ENCODE measurements at places on chromosomes 12 and 14.

- no peak for DNase-seq
These were observed 16.5 kb downstream of the SCNN1A start for GRCh38 chr12:6358881-6359280.

DNA sequence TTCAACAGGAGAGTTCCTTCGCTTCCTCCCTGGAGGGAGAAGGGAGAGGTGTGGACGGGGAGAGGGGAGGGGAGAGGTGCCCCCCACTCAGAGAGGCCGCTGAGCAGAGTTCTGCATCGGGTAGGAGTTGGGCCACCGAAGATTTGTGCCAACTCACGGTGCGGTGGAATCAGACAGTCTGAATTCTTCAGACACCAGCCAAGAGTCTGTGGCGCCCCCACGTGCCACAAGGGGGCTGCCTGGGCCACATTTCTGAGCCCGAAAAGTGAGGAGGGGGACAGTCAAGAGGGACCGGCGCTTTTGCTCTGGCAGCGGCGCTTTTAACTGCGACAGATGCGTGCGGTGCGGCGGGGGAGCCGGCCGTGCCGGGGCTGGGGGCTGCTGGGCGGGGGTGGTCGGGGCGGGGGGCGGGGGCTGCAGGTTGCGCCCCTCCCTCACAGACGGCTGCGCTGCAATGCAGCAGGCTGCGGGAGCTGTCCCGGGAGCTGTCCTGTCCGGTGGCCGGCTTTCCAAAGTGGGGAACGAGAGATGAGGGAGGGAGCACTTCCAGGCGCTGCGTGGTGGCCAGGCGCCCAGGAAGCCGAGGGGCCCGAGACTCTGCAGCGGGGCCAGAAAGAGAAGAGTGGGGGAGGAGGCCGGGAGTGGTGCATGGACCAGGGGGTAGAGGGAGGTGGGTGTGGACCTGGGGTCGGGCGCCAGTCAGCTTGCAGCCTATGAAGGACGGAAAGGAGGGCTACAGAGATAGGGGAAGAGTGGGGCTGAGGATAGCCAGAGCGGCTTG, 975 bp upstream of the RTL1 start:
- no peak for DNase-seq

DNA sequence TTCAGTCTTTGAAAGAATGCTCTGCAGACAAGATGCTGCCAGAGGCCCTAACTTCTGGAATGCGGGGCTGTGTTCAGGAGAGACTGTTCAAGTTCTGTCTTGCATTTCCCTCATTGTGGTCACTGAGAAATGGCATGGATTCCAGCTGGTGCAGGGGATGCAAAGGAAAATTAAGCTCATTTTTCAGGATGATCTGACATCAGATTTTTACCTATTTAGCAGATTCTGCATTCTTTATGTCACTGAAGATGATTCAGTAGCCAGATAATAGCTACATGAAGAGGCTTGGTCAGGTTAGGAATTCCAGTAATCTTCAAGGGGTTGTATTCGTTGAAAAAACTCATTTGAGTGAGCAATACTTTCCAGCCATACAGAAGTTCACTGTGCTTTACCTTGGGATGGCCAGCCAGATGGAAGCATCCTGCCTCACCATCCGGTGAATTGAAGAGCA, 16.1 kb upstream of the MFAP5 start:
- DNase-seq, result no peak

- no peak for DNase-seq
These were observed 15.5 kb downstream of the SLC25A29 start for GRCh38 chr14:100290607-100291304.

DNA sequence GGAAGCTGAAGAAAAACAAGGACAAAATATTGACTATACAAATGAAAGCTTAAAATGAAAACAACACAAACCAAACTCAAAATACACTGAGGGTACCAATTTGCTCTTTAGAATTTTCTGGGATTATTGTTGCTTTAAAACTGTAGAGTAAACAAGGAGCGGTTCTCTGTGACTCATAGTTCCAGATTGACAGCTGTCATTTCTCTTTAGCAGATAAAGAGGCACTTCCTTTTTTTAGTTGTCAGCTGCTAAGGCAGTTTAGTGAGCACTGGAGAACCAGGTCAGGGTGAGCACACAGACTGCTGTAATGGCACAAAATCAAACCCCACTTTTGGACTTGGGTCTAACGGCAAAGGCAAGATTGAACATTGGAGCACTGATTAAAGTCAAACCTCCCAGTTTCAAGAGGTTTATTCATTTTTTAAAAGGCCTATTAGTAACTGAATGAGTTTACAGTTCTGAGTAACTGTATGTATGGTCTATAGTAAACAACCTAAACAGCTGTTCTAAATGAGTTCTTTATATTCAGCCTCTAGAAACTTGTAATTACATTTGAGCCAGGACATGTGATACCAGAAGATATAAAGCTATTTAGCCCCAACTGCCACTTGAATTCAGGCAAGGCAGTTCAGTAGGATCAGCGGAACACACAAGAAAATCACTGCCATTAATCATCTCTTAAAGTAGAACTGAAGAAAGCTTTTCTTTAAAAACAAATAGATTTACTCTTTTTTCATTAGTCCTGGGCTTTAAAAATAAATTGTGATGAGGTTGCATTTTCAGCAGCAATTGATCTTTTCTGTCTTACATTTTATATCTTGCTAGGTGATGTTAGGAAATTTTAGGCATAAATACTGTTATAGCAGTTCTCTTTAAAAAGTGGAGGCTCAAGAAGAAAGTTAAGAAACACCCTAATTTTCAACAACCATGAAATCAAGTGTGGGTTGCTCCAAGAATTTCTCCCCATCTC, 71.7 kb upstream of the PRICKLE1 start:
- no peak for DNase-seq

DNA sequence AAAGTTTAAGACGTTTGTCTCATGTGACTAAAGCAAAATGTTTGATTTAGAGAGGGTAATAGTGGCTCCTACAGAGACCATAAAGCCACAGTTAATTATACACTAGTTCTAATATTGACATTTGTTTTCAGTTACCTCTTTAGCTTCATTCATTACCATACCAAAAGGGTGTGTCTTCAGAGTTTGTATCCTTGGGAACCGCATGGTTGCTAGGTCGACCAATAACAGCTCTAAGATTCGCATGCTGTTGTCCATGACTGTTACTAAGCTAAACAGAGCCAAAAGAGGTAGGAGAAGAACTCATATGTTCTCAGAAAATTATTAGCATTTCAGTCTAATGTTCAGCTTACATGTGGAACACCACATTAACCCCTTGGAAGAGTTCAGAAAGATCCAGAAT, 36.2 kb upstream of the ETNK1 start:
- DNase-seq, result no peak

- peak; percentile 26 for DNase-seq
These were observed 12.9 kb upstream of the MCRS1 start for GRCh38 chr12:49580572-49581535.

DNA sequence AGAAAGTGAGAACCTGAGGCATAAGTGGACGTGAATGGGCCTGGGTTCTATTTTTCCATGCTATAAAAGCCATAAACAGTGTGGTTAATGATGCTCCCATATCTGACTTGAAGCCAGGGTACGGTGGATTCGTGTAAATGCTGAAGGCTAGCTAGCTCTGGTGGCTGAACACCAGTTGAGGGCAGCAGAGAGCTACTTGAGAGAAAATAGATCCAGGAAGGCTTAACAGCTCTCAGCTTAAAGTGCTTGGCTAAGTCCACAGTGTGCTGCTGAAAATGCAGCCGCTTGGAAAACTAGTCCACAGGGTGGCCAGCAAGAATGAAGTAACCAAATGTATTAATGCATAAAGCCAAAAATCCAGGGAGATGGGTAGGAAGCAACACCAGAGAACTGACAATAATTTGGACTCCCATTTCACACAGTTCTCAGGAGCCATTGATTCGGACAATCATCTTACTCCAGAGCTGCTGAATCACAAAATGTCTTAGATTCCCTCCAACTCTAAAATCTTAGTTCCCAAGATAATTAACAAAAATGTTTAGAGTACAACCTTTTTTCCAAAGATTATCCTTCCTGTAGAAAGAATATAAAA, 15.0 kb upstream of the FOXG1 start:
- DNase-seq, result no peak

DNA sequence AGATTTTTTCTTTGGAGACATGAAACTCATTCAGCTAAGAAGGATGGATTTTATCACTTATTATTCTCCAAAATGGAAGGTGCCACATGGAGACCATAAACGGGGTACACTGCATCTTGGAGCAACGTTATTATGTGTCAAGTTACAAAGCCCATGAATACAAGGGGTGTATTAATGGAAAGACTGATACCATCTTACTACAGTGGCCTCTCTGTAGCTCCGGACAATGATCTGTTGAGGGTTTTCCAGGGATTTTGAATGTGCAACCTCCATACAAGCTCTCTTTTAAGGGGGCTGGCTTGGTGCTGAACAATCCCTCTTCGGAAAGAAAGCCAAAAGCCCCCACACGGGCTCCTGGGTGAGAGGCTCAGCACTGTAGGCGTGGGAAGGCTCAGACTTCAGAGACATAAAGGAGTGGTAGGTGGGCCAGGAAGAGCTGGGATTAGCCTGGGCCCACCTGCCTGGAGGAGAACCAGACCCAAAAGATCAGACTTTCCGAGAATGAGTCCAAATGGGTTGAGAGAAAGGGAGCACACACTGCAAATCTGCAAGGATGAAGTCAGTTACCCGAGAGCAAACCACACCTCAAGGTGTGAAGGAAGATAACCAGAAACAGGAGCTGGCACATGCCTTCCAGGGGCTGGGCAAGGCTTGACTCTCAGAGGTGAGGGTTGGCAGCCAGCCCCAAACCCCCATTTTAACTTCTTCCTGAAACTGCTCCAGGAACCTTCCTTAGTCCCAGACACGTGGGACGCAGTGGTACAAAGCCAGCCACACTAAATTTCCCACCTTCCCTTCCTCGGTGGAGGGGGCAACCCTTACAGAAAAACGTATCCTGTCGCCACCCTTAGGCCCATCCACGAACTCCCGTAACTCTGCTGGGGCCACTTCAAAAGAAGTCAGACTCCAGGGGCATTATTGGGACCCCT, 1.5 kb downstream of the VPS37B start:
- DNase-seq, result no peak

- DNase-seq, result peak; percentile 22
These were observed 137.5 kb upstream of the KRAS start for GRCh38 chr12:25388183-25388582.

GRCh38 chr12:54220092-54220557, 31.3 kb upstream of the SMUG1 start:
- peak; percentile 46 for DNase-seq

DNA sequence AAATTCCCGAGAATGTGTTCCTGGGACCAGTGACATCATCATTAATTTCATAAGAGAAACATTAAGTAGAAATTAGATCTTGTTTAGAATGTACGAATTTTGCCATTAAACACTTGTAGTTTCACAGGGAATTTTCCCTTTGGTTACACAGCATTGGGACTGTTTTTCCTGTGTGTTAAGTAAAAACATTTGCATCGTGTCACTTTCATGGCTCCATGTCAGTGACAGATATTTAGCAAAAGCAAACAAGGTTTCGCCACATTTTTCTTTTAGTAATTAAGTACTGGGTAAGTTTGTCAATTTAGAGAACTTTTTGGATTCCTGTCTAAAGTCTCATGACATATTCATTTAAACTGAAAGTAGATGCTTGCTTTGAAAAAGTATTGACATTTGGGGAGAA, 45.5 kb upstream of the OVCH1 start:
- no peak for DNase-seq

- no peak for DNase-seq
These were observed 8.4 kb downstream of the CEP170B start for GRCh38 chr14:104873380-104874055.
